Psoas muscle (tissue), 8 donors: ENCODE measurements at places on chromosomes 5 and 9. TPM values are rescaled to one million over a fixed set of nuclear protein-coding genes. Genes with fewer than 3 reads are reported as not detected.

Gene GABRA6
- not detected for total RNA-seq

DNA sequence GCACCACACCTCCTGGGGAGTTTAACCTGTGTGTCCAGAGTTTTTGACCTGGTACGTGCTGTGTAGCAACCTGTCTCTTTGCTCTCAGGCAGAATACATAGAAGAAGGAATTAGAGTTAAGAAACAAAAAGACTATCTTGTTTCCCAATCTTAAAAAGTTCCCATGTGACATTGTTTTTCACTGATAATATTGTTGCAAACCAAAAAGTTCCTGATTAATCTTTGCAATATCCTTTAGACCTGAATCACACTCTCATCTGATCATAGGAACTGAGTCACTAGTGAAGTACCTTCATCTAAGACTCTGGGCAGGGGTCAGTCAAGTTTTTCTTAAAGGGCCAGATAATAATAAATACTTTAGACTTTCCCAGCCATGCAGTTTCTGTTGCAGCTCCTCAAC, 35.1 kb downstream of the BASP1 start:
- no peak for DNase-seq
- no peak overlapping the region for H3K4me3 ChIP-seq
- H3K4me1 ChIP-seq: no peaks in the 10 kb centered on the region
- no peaks in the 10 kb centered on the region for H3K36me3 ChIP-seq

GRCh38 chr9:130311408-130312140, 46.0 kb downstream of the HMCN2 start:
- DNase-seq: no peak
- no peak overlapping the region for H3K27ac ChIP-seq
- H3K4me3 ChIP-seq: no peak overlapping the region
- H3K4me1 ChIP-seq: no peaks in the 10 kb centered on the region
- no peaks in the 10 kb centered on the region for H3K36me3 ChIP-seq
- peaks cover 53% of the 10 kb centered on the region for H3K27me3 ChIP-seq

DNA sequence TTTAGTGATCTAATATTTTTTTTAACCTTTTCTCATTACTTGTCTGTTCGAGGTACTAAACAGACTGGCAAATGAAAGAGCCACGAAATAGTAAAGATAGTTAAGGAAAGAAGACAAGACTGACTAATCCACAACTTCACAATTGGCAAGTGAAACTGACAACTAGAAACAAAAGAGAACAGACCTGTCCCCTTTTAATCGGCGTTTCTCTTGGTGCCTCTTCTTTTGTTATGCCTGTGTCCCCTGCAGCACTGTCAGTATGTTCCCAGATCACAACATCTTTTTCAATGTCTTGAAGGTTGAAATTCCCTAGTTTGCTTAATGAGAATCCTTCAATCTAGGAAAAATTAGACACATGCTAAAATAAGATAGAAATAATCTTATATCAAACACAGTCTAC, 26.1 kb downstream of the TUT7 start:
- no peak for DNase-seq
- H3K27me3 ChIP-seq: no peaks in the 10 kb centered on the region
- no peak overlapping the region for H3K4me3 ChIP-seq
- H3K36me3 ChIP-seq: peaks cover 100% of the 10 kb centered on the region

DNA sequence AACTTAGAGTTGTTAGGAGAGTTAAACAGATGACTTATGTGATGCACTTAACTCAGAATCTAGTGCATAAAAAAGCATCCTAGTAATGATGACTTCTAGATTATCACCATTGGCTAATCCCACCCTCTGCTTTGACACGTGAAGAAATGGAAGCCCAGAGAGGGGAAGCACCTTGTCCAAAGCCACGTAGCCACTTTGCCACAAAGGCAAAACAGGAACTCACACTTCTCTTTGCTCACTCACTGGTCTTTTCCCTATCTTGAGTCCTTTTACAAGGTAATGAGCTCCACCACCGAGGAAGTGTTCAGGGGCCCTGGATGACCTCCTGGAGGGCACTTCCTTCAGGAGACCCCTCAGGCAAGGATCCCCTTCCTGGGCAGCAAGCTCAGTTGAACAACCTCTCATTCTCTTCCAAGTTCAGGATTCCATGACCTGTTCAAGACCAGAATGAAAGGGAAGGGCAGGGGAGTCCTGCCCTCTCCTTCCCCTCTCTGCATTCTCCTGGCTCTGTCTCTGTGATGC, 89.7 kb downstream of the HRH2 start:
- no peak for DNase-seq
- no peak overlapping the region for H3K27ac ChIP-seq
- H3K36me3 ChIP-seq: no peaks in the 10 kb centered on the region
- no peak overlapping the region for H3K4me3 ChIP-seq
- peaks cover 2% of the 10 kb centered on the region for H3K27me3 ChIP-seq
- H3K4me1 ChIP-seq: no peaks in the 10 kb centered on the region
